ENCODE measurements at places on chromosomes 5 and 9. TPM values are rescaled to one million over a fixed set of nuclear protein-coding genes. Genes with fewer than 3 reads are reported as not detected.
A peak's percentile ranks its signal among the peaks of the same experiment; 100 is the strongest.

DNA sequence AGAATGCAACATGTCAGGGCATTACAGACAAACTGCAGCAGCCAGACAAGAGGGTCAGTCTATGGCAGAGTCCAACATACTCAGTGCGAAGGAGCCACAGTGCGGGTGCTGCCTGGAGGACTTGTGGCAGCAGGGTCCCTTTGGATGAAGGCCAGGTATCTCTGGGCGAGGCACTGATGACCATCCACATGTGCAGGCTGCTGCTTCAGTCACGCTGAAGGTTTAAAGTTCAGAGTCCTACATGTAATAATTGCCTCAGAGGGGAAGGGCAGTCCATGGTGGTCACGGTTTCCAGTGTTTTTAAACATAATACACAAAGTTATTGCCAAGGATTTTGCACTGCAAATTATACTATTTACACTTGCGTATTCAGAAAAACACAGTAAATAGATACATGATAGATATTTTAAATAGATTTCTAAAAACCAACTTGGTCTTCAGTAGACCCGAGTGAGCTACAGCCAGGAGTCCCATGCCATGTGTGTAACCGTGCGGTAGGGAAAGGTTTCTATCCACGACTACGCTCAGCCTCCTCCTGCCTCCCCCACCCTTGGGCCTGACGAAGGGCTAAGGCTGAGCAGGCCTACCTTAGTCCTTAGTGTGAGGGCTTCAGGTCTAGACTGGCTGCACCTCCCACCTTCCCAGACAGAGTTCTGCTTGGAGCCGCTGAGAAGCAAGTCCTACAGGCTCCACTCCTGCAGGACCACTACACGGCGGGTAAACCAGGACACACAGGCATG is 76.2 kb downstream of the GPR21 start:
- DNase-seq: no peak

DNA sequence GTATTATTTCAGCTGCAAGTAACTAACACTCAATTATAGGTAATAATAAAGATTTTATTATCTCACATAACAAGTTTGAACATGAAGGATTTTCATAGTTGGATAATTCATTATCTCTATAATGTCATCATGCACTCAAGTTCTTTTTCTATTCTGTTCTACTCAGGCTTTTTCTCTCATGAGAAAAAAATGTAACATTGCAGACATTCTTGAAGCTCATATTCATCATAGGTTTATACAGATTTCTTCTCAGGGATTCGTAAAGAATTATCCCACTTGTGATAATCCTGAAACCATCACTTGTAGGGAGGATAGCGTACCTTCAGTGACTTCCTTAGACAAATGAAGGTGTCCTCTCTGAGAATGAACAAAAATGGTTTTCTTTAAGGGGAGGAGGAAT is 150.3 kb downstream of the XRCC4 start:
- no peak for DNase-seq

GRCh38 chr5:107658528-107658927 is 12.2 kb downstream of the EFNA5 start:
- no peak for DNase-seq

- DNase-seq: no peak
These were observed 1.7 kb upstream of the PSAT1 start for GRCh38 chr9:78295177-78295575.

DNA sequence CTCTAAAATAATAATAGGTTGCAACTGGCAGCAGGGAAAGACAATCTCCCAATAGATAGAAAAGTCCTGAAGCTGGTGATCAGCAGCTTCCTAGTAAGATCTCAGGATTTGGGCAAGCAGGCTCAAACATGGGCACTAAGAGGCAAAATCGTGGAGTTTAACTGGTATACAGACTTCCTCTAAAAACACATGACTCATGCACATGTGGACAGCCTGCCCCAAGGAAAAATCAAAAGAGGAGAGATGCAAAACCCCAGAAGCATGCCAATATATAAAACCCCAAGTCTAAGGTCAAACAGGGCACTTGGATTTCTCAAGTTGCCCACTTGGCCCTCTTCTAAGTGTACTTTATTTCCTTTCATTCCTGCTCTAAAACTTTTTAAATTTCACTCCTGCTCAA is 62.8 kb downstream of the CDKN2A start:
- DNase-seq: no peak

GRCh38 chr5:79471556-79471955 is 42.4 kb downstream of the HOMER1 start:
- no peak for DNase-seq

- no peak for DNase-seq
These were observed 577.2 kb upstream of the EDIL3 start for GRCh38 chr5:84961903-84962302.

DNA sequence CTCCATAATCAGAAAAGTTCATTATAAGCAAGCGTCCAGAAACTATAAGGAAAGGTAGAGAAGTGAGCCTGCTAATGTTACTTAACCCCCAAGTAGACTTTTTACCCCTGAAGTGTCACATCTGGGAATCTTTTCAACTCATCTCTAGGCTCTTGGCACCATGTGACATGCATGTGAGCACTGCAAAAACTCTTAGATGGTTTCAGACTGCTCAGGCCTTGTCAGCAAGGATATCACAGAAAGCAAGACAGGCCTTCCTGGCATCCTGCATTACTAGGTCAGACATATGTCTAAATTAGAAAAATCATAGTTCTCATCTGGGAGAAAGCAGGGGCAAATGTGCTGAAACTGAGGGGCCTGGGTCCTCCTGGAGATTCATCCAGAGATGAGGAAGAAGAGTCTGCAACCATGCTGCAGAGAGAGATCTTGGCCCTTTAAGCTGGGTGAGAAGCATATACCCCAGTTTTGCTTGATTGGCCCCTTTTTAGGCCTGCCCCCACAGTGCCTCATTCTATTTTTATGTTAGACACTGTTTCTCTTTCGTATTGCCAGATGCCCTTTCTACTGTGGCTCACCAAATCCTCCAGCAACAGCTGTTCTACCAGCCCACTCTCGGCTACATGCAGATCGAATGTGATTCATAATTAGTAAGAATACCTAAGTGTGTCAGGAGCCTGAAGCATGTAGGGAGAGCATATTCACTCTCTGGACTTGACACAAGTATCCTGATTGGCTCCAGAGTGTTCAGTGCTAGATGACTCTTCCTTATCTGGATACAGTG is 19.0 kb downstream of the TMEM8B start:
- DNase-seq: peak; percentile 95

DNA sequence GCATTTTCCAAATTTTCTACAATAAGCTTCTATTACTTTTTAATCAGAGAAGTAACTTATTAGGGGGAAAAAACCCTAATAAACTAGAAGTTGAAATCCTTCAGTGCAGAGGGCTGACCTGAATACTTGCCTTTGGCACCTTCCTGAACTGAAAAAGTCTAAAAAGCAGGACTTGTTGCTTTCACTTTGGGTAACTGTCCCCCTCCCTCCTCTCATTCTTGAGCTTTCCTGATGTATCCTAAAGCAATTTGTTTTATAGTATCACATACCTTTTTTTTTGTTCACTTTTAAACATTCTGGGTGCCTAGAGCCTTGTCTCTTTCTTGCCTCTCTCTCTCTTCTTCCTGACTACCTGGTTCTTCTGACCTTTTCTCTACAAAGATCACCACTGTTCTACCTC is 64.0 kb upstream of the ERBIN start:
- DNase-seq: no peak

- DNase-seq: no peak
These were observed 327.8 kb upstream of the PIK3R1 start for GRCh38 chr5:67887748-67888161.

DNA sequence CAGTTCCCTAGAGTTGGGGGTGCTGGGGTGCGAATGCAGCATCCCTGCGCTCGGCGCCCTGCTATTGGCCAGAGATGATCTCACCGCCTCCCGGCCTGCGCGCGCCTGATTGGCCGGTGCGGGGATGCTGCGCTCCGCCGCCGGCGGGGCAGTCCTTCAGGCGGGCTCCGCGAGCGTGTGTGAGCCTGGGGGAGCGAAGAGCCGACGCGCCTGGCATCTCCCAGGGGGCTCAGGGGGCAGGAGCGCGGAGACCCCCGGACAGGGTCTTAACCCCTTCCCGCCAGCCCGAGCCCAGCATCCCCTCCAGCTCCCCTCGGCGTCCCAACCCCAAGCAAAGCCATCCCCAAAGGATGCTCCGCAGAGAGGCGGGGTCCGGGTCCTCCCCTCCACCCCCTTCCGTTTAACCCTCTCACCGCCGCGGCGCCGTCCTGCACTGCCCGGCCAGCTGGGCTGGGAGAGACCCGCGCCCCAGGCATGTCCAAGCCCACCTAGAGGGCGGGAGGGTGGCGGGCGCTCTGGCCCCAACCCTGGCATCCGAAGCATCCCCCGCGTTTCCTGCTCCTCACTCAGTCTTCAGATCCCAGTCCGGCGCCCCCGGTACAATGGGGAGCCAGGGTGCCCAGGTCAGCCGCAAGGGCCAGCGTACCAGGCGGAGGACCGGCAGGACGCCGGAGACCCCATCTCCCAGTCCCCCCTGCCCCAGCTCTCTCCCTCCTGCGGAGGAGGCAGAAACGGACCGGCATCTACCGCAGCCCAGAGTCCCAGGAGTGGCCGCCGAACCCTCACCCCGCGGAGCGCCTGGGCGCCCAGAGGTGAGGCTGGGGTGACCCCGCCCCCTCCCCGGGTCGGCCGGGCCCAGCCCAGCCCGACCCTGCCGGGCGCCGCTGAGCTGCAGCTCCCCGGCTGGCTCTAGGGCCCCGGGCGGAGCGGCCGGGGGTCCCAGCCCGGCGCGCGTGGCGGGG is 19.3 kb upstream of the TOR2A start:
- DNase-seq: no peak

DNA sequence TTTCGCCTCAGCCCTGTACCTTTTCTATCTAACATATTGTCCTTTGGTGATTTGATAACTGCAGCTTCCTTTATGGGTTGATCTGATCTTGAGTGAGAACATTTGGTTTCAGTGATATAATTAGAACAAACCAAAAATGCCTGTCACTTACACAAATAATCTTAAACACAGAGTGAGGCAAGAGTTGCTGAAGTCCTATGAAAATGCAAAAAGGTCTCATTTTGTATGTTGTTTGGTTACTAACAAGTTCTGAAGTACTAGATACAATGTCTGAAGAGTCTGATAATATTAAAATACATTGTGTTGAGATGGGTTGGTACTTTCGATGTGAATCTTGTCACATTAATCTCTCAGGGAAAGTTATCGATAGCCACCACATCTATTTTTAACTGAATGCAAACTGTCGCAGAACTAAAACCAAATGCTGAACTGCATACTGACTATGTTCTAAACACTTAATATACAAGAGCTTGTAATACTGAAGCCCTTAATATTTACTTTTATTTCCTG is 70.4 kb upstream of the TMED7 start:
- DNase-seq: no peak

DNA sequence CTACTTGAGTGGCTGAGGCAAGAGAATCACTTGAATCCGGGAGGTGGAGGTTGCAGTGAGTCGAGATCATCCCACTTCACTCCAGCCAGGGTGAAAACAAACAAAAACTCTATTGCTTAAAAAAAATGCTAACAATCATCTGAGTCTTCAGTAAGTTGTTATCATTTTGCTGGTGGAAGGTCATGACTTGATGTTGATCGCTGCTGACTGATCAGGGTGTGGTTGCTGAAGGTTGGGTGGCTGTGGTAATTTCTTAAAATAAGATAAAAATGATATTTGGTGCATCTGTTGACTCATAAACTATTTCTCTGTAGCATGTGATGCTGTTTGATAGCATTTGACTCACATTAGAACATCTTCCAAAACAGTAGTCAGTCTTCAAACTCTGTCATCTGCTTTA is 349.4 kb upstream of the PAPPA start:
- DNase-seq: no peak

GRCh38 chr9:97557606-97558095 is 56.2 kb downstream of the TMOD1 start:
- no peak for DNase-seq

DNA sequence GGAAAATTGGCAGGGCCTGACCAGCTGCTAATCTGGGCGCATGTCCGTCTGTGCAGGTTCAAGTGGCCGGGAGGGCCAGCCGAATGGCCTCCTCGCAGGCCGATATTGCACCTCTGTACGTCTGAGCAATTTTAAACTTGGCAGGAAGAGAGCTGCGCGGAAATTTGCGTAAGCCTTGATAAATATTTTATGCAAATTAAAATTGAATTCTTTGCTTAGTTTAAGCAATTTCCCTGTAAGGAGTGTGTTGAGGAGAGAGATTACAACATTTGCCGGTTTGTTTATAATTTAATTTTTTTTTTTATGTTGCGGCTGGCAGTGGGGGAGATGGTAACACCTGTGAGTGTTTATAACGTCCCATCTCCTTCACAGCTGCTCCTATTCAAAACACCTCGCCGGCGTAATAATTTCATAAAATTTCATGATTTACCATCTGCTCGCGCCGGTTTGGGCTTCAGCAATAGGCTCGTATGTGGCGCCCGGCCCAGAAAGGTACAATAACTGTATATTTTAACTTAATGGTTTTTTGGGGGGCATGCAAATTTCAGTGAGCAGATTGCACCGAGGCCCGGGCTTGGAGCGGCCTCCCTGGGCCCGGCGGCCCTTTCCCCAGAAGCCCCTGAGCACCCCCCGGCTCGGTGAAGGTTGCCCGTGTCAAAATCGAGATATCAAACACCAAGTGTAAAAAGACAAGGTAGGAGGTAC is 269.4 kb upstream of the MVB12B start:
- no peak for DNase-seq

- no peak for DNase-seq
These were observed 168.0 kb upstream of the IRX2 start for GRCh38 chr5:2919310-2920018.

GRCh38 chr5:16871746-16872339 is 64.2 kb downstream of the MYO10 start:
- DNase-seq: peak; percentile 66

DNA sequence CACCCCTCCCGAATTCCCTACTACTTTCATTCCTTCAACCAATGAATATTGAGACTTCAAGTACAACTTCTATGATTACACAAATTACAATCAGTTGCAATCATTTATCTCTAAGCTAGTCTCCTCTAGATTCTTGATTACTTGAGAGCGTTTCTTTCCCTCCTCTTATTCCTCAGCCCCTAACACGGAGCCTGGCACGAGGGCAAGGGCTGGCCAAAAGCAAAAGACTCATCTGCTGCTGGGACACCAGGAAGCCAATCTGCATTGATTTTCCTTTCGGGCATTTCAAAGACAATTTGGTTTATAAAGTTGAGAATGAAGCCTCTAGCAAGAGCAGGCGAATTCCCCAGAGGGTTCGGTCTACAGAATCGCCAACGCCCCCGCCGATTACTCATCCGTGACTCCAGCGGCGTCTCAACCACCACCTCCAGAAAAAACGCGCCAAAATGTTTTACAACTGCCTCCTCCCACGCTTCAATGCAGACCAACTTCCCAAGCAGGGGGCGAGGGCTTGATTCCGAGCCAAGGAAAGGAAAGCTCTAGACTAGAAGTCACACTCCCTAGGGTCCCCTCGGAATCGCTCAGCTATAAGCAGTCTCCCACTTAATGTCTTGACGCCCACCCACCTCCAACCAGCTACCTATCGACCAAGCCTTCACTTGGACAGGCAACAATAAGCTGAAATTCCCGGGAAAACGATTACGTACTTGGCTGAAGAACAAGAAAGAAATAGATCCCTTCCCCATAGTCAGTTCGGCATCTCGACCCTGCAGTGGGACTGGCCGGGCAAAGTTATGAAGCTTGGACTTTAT is 1.5 kb downstream of the PCSK1 start:
- peak; percentile 94 for DNase-seq

- DNase-seq: no peak
These were observed 30.9 kb downstream of the PDE6A start for GRCh38 chr5:149913436-149914419.

The IFNA21 gene
- not detected for total RNA-seq

The LCN1 gene
- total RNA-seq: not detected

The ADAMTS2 gene
- 141 TPM for total RNA-seq

The SHISAL2B gene
- total RNA-seq: not detected

The CDC20B gene
- total RNA-seq: not detected

The ERBIN gene
- 23.5 TPM for total RNA-seq

The STRBP gene
- 8.1 TPM for total RNA-seq

The ELOVL7 gene
- 0.07 TPM for total RNA-seq

The PDE8B gene
- 0.62 TPM for total RNA-seq

All from MG63 (cell line).